ENCODE measurements at places on chromosomes 11 and 22. TPM values are rescaled to one million over a fixed set of nuclear protein-coding genes. Genes with fewer than 3 reads are reported as not detected.

SMC1B gene
- total RNA-seq = 0.67 TPM

DNA sequence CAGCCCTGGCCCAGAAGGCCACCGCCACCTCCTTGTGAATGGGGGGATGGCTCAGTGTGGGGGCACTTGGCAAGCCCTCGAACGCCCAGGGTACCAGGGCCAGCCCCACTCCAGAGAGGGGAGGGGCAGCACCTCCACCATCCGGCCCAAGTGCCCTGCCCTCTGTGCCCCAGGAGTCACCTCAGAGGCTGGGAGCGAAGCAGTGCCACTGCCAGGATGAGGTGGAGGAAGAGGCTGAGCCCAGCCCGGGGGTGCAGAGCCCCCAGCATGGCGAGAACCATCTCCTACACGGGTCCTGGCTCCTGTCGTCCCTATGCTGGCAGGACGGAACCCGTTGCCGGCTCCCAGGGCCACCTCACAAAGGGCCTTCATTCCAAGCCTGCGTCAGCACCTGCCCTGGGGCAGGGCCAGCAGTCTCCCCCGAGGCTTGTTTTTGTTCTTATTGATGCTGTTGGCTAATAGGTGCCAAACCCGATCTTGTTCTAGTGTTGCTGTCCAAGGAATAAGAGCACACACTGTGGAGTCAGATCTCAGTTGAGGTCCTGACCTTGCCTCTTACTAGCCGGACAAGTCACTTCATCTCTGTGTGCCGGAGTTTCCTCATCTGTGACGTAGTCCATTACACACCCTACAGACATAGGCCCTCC, at the start of gene FREY1:
FREY1 (minus strand) TSS at position 307 of the 647 bp plus-strand sequence; CDS start at position 281, 26 bp downstream.
- no peak within 1 kb of the TSS for H3K4me3 ChIP-seq
- peaks cover 3% of the 10 kb centered on the region for H3K4me1 ChIP-seq
- H3K27ac ChIP-seq = no peak within 1 kb of the TSS
- no peak for DNase-seq
- no peaks in the 10 kb centered on the region for H3K27me3 ChIP-seq

TRIM29 gene
- not detected for total RNA-seq

DNA sequence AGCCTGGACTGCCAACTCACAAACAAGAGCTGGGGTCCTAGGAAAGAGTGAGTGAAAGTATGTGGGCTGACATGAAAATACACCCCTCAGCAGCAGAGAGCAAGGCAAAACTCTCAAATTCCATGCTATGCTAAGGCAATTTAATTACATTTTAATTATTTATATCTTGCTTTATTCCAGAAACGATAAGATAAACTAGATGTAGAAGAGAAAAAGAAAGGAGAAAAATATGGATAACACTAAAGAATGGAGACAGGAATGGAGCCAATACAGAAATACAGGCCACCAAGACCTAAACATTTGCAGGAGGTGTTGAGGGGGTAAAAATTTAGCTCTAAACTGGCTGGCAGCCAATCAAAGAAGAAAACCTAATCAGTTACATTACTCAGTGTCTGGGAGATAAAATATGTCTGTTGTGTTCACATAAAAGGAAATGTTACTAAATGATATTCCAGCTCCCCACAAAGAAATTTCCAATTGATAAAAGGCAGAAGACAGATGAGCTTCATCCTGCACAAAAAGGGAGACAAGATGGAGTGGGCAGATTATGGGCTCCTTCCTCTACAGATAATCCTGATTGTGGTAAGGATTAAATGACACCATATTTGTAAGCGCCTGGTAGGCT, 223.5 kb upstream of the BLID start:
- peaks cover 5% of the 10 kb centered on the region for H3K27me3 ChIP-seq
- DNase-seq = no peak
- H3K4me1 ChIP-seq = no peaks in the 10 kb centered on the region
- H3K36me3 ChIP-seq = no peaks in the 10 kb centered on the region

DNA sequence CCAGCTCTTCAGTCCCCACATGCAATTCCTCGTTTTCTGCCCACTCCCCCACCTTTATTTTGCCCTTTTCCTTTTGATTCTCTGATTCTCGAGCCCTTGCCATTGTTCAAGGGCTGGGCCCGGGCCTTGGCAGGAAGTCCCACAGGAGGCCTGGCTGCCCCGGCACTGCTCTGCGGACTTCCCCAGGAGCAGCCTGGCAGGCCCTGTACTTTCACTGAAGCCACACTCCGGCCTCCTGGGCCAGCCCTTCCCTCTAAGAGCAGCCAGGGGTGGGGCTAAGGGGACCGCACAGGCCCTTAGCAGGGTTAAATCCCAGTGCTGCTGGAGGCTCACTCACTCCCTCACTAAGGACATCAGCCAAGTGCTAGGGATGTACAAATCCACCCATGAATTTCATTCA, 4.1 kb downstream of the LRRC32 start:
- no peak overlapping the region for H3K27ac ChIP-seq
- H3K4me1 ChIP-seq = peaks cover 16% of the 10 kb centered on the region
- H3K36me3 ChIP-seq = no peaks in the 10 kb centered on the region
- H3K4me3 ChIP-seq = no peak overlapping the region
- H3K27me3 ChIP-seq = peaks cover 23% of the 10 kb centered on the region

KCNC1 gene
- total RNA-seq = not detected

GAL3ST1 gene
- total RNA-seq = not detected

DNA sequence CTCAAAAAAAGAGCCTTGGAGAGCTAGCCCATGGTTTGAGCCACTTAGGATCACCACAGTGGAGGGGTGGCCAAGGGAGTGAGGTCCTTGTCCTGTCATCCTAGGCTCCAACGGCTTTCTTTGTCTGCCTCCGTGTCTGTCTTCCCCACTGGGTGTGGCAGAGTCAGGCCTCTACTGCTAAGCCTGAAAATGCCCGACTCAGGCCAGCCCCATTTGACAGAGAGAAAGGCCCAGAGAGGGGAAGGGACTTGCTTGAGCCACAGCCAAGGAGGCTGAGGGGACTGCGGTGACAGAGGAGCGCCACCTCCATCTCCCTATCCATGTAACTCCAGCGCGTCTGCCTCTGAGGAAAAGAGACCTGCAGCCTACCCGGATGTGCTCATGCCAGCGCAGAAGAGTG, 27.8 kb upstream of the CD82 start:
- no peaks in the 10 kb centered on the region for H3K4me1 ChIP-seq
- H3K4me3 ChIP-seq = no peak overlapping the region
- no peaks in the 10 kb centered on the region for H3K36me3 ChIP-seq
- H3K27me3 ChIP-seq = no peaks in the 10 kb centered on the region

All from activated CD4-positive, alpha-beta T cell treated with anti-CD3 and anti-CD28 coated beads for 36 hours (primary cell).